ENCODE measurements at places on chromosomes 1 and 21.

- no peaks in the 10 kb centered on the region for H3K36me3 ChIP-seq
- H3K27me3 ChIP-seq, result no peaks in the 10 kb centered on the region
- no peak overlapping the region for H3K27ac ChIP-seq
- H3K4me1 ChIP-seq, result peaks cover 19% of the 10 kb centered on the region
- DNase-seq, result no peak
- no peak overlapping the region for H3K4me3 ChIP-seq
Observed at GRCh38 chr1:81406292-81406999, 394.3 kb upstream of the ADGRL2 start.

DNA sequence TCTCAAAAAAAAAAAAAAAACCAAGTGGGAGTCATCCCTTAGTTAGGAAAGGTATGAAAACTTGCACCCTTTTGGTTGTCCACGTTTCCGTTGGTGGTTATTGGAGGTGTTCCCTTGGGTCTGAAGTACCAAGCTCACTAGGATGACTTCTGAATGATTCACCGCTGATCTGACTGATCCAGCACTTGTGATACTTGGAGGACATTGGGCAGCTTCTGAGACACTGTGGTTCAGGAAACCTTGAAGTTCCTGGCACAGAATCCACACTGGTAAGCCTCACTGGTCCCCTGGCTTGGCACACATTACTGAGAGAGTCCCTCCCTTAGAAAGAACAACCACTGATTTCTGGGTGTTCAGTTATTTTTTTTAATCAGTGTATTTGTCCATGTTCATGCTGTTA is 91.9 kb downstream of the RYR2 start:
- H3K27me3 ChIP-seq, result no peaks in the 10 kb centered on the region
- no peak overlapping the region for H3K27ac ChIP-seq
- H3K36me3 ChIP-seq, result no peaks in the 10 kb centered on the region

- H3K27me3 ChIP-seq, result no peaks in the 10 kb centered on the region
- peak overlapping the region; percentile 95 for H3K4me3 ChIP-seq
- DNase-seq, result peak; percentile 22
Observed at GRCh38 chr1:3858231-3858981, 1.1 kb downstream of the DFFB start.

- H3K4me1 ChIP-seq, result no peaks in the 10 kb centered on the region
- no peak overlapping the region for H3K27ac ChIP-seq
- H3K36me3 ChIP-seq, result no peaks in the 10 kb centered on the region
- no peak overlapping the region for H3K4me3 ChIP-seq
- no peak for DNase-seq
Observed at GRCh38 chr21:41830764-41831452, 48.2 kb downstream of the PRDM15 start.

- no peak overlapping the region for H3K27ac ChIP-seq
- no peak overlapping the region for H3K4me3 ChIP-seq
- H3K36me3 ChIP-seq, result no peaks in the 10 kb centered on the region
- no peaks in the 10 kb centered on the region for H3K27me3 ChIP-seq
- DNase-seq, result no peak
Observed at GRCh38 chr21:42970946-42971653, 3.3 kb upstream of the PKNOX1 start.

DNA sequence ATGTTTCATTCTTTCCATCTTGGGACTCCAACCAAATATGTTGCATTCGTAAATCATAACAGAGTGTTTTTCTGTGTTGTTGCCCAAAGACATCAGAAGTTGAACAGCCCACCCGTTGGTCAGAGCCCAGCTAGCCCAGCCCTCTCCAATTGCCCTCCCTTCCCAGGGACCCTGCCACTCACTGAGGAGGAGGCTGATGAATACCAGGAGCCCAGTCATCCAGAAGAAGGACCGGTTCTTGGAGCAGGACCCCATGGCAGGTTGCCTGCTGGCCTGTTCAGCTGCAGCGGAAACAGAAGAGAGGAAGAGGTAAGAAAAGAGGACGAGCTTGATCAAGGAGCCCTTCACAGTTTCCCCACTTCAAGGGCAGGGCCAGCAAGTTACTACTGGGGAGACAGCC is 172.2 kb upstream of the ETV3 start:
- no peaks in the 10 kb centered on the region for H3K36me3 ChIP-seq
- DNase-seq, result no peak
- H3K27ac ChIP-seq, result no peak overlapping the region
- H3K4me1 ChIP-seq, result no peaks in the 10 kb centered on the region
- H3K4me3 ChIP-seq, result no peak overlapping the region
- peaks cover 12% of the 10 kb centered on the region for H3K27me3 ChIP-seq

DNA sequence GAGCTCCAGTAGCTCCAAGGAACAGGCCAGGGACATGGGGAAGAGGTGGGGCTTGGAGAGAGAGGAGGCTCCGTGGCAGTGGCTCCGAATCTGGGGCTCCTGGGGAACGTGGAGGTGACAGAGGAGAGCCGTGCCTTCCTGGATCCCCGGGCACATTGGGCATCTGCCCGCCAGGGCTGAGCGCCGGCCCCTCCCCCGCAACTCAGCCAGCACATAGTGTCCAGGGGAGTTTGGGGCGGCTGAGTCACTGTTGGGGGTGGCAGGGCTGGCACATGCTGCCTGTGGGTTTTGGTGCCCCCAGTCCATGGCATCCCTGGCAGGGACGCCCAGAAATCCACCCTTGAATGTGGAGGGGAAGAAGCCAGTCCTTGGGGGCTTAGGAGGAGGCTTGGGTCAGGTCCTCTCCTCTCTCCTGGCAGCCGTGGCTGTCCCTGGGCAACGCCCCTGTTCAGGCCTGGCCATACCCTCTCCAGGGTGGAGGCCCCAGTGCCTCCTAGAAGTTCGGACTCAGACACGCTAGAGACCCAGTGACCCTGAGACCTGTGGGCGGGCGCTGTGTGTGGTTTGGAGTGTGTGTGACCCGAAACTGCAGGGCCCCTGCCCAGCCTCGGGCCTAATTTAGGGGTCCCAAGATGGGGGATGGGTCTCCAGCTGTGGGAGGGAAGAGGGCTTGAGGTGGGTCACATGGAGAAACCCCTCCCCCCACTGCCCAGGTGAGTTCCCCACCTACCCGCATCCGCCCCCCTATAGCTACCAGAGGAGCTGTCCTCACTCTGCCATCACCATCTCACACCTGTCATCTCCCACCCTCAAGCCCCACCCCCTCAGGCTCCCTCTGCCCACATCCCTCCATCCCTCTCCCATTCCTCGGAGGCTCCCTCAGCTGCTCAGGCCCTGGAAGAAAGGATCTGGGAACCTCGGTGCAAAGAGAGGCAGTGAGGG is 1.6 kb downstream of the HSPB7 start:
- peaks cover 17% of the 10 kb centered on the region for H3K4me1 ChIP-seq
- no peaks in the 10 kb centered on the region for H3K27me3 ChIP-seq
- no peak overlapping the region for H3K27ac ChIP-seq
- no peak overlapping the region for H3K4me3 ChIP-seq

DNA sequence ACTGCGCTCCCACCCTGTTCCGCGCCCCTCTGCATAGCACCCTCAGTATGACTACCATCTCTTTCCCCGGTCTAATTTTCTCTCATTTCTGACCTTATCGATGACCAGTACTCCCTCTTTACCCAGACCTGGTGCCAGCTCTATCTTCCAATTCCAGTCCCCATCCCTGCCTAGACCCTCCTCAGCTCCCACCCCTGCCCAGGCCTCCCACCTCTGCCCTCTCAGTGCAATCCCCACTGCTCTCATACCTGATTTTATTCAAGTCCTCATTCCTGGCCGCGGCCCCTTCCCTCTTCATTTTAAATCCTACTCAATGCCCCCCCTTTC is 1.3 kb downstream of the USP24 start:
- no peaks in the 10 kb centered on the region for H3K27me3 ChIP-seq
- no peak for DNase-seq
- H3K36me3 ChIP-seq, result no peaks in the 10 kb centered on the region
- H3K4me3 ChIP-seq, result peak overlapping the region; percentile 81

DNA sequence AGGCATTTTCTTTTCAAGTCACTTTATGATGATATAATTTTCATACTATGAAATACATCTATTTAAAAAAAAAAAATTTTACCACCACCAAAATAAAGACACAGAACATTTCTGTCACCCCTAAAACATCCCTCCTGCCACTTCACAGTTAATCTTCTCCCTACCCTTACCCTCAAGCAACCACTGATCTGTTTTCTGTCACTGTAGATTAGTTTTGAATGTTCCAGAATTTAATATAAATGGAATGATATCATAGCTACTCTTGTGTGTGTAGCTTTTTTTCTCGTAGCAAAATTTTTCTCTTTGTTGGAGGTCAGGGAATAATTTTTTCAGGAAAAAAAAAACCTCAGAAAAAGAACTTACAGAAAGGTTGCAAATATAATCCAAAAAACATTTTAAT is 152.7 kb downstream of the RHOU start:
- H3K27ac ChIP-seq, result no peak overlapping the region
- no peaks in the 10 kb centered on the region for H3K4me1 ChIP-seq
- DNase-seq, result no peak
- no peaks in the 10 kb centered on the region for H3K27me3 ChIP-seq
- H3K36me3 ChIP-seq, result no peaks in the 10 kb centered on the region
- H3K4me3 ChIP-seq, result no peak overlapping the region

GRCh38 chr1:61953790-61954150 is 211.5 kb downstream of the PATJ start:
- H3K27ac ChIP-seq, result no peak overlapping the region
- no peak overlapping the region for H3K4me3 ChIP-seq
- no peaks in the 10 kb centered on the region for H3K36me3 ChIP-seq
- H3K4me1 ChIP-seq, result no peaks in the 10 kb centered on the region
- no peak for DNase-seq

GRCh38 chr1:19437891-19438294 is 47.4 kb downstream of the CAPZB start:
- peak; percentile 57 for DNase-seq
- no peaks in the 10 kb centered on the region for H3K36me3 ChIP-seq
- H3K27me3 ChIP-seq, result no peaks in the 10 kb centered on the region

DNA sequence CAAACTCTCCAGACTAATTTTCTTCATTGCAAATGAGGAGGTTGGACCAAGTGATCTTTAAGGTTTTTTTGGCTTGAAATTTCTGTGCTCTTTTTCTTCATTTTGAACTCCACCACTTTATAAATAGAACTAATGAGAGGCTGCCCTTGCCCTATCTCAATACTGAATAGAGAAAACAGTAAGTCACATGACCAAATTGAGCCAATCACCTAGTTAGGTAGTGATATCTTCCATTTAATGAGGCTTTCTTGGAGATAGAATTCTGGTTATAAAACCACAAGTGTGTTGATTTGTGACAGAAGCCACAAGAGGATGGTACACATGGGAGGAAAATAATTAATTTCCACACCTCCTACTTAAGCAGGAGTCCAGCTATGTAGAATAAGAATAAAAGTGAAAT is 263.4 kb upstream of the SNX7 start:
- no peak for DNase-seq
- no peak overlapping the region for H3K4me3 ChIP-seq
- H3K27ac ChIP-seq, result no peak overlapping the region
- H3K27me3 ChIP-seq, result no peaks in the 10 kb centered on the region
- H3K36me3 ChIP-seq, result no peaks in the 10 kb centered on the region
- H3K4me1 ChIP-seq, result peaks cover 6% of the 10 kb centered on the region

DNA sequence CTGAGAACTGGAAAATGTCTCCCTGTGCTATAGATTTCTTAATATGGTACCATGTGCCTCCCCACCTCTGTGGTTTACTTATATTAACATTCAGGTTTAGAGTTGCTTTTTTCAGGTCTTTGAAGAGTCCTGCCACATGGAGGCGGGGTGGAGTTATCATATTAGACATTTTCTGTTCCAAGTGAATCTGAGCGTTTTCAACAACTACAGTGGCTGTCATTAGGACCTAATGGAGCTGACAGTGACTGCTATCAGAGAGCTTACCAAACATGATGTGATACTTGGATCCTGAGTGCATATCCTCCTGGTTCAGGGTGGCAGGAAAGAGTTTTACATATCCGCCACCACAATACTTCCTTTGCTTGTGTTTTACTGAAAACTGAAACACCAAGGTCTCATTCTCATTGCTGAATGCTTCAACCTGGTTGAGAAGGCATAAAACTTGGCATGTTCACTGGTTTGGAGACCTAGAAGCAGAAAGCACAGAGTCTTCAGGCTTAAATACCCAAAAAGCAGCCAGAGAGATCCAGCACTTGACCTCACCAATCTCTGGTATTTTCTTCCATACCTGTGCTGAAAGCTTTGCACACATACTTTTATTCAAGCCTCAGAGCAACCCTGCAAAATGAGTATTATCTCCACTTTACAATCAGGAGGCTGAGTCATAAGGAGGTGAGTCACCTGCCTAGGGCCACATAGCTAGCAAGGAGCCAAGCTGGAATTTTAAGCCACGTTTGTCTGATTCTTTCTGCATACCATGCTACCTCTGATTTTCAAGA is 47.4 kb upstream of the OSBPL9 start:
- H3K36me3 ChIP-seq, result no peaks in the 10 kb centered on the region
- peak overlapping the region; percentile 37 for H3K27ac ChIP-seq
- H3K27me3 ChIP-seq, result no peaks in the 10 kb centered on the region
- no peak overlapping the region for H3K4me3 ChIP-seq

DNA sequence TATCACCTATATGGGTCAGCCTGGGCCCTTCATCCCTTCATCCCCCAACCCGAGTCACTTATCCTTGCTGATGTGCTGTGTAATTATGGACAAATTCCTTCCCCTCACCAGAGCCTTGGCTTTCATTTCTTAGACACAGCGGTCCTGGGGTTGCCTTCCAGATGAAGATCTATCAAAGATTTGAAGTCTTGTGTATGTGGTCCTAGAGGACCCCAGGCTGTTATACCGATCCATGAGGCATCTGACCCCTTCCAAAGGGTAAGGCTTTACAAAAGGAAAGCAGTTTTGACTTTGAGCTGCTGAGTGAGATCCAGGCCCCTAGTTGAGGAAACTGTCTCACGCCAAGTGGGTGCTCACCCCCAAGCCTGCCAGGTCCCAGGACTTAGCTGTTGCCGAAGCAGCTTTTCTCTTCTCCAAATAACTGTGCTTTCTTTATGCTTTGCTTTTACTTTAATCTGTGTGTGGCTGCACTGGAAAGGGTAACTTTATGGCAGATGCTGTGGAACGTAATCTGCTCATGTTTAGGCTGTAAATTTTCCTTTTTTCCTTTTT is 37.6 kb downstream of the MAN1C1 start:
- no peaks in the 10 kb centered on the region for H3K27me3 ChIP-seq
- peaks cover 6% of the 10 kb centered on the region for H3K4me1 ChIP-seq
- no peak overlapping the region for H3K27ac ChIP-seq
- H3K36me3 ChIP-seq, result no peaks in the 10 kb centered on the region

DNA sequence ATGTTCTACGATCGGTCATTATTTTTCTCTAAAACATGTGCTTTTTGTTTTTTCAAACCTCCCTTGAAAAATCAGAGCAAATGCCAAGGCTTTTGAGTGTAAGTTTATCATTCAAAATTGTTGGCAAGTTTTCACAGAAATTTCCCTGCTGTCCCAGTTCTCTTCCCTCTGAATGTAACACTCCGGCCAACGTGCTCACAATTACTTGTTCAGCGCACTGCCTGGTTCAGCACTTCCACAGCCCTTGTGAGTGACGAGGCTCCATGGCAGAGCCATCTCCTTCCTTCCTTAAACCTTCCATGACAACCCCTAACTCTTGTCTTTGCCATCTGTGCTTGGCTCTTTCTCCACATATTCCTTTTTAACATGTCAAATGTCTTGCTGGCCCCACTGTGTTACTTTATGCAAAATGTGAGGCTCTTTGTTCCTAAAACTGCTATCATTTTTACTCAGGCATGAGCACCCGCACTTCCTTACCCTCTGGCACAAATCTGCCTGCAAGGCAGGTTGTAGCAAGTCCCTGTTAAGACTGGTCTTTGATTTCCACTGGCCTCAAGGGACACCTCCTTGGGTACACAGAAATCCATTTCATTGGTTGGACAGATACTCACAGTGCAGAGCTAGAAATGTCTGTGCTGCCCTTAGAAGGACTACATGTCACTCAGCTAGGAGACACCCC is 142.8 kb downstream of the HUNK start:
- DNase-seq, result peak; percentile 68
- H3K27me3 ChIP-seq, result no peaks in the 10 kb centered on the region
- H3K36me3 ChIP-seq, result no peaks in the 10 kb centered on the region
- no peaks in the 10 kb centered on the region for H3K4me1 ChIP-seq

- H3K27me3 ChIP-seq, result no peaks in the 10 kb centered on the region
- H3K4me1 ChIP-seq, result peaks cover 11% of the 10 kb centered on the region
- DNase-seq, result no peak
- H3K36me3 ChIP-seq, result no peaks in the 10 kb centered on the region
- no peak overlapping the region for H3K4me3 ChIP-seq
Observed at GRCh38 chr1:43996733-43997115, 5.3 kb downstream of the CCDC24 start.

Measured in left lung (tissue), 14 donors.